ENCODE measurements at places on chromosomes 11 and 22.

DNA sequence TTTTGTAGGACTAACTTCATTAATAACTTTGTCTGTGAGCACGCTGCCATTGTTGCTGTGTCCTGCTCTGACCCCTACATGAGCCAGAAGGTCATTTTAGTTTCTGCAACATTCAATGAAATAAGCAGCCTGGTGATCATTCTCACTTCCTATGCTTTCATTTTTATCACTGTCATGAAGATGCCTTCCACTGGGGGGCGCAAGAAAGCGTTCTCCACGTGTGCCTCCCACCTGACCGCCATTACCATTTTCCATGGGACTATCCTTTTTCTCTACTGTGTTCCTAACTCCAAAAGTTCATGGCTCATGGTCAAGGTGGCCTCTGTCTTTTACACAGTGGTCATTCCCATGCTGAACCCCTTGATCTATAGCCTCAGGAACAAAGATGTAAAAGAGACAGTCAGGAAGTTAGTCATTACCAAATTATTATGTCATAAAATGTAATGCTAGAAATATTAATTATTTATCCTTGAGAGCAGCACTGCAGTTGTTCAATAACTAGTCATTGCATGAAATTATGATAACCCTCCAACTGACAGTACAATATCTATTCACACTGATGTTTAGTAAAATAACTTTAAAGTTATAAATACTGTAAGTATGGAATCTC, 46.4 kb upstream of the OR5D13 start:
- DNase-seq = no peak

GRCh38 chr22:32712644-32713355, 88.7 kb upstream of the TIMP3 start:
- no peak for DNase-seq

- DNase-seq = no peak
These were observed 68.7 kb downstream of the SCN3B start for GRCh38 chr11:123585706-123586105.

GRCh38 chr11:13220148-13220547, 57.4 kb upstream of the BMAL1 start:
- no peak for DNase-seq

- no peak for DNase-seq
These were observed 1047.1 kb upstream of the TENM4 start for GRCh38 chr11:80487952-80488351.

Measured in NCI-H1417 treated with DMSO at 0.1 percent for 48 hours (cell line).